ENCODE measurements at places on chromosomes 5 and 9.

GRCh38 chr5:180287404-180287803 is 4.5 kb downstream of the MAPK9 start:
- no peak for DNase-seq

GRCh38 chr9:115008536-115009270 is 78.3 kb upstream of the TNFSF8 start:
- peak; percentile 53 for DNase-seq

DNA sequence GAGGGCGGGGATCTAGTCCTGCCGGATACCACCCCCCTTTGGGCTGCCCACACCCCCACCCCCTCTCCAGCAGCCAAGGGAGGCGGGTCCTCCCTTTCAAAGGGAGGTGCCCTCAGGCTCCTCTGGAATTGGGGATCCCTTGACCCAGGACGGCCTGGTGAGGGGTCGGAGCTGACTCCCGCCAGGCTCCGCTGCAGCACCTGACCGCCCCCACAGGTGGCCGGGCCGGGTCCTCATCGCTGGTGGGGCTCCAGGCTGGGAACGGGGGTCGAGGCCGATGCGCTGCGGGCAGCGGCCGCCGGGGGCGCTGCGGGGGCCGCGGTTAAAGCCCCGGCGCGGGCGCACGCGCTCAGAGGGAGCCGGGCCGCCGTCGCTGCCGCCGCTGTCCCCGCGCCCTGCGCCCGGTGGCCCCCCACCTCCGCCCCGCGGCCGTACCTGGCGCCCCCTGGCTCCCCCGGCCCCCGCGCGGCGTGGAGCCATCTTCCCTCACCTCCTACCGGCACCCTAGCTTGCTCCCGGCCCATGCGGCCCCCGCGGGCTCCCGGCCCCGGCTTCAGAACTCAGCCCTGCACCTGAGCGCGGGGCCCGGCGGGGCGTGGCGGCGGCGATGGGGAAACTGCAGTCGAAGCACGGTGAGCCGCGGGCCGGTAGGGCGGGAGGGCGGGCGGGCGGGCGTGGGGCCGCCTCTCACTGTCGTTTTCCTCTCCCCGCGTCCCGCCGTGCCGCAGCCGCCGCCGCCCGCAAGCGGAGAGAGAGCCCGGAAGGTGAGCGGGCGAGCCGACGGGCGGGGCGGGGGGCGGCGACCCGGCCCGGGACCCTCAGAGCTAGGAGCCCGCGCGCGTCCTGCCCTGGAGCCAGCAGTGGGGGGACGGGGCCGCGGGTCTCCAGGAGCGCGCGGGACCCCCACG is at the start of gene NKD2:
Gene NKD2 (plus strand): TSS at position 352 of the 908 bp plus-strand sequence. CDS start 256 bp downstream, at position 608.
- DNase-seq: peak; percentile 25

GRCh38 chr9:120394058-120394669 is 185.8 kb downstream of the CDK5RAP2 start:
- DNase-seq: no peak

DNA sequence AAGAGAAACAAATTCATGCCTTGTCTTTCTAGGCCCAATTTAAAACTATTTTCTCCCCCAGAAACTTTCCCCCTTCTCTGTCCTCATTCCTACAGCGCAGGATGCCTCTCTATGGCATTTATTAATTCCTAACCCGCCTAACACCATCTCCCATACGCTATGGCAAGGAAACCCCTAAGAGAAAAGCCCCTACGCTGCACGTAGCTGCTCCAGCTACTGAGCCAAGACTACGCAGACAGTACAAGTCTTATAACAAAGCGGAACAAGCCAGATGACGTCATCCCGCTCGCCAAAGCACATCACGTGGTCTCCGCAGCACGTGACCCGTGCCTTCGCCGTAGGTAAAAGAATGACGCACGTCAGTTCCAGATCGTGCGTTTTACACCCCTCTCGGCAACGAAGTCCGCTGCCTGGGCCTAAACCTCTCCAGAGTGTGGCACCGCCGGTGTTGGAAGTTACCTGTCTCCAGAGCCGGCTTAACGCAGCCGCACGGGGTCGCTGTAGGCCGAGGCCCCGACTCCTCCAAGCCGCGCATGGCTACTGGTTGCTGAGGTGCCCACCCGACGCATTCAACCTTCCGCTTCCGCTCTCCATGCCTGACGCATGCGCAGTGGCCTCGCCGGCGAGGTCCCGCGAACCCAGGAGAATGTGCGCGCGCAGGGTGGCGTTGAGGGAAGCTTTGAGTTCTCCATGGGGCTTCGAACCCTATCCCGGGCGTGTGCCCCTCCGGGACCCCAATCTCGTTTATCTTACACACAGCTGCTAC is at the start of gene TRMO:
Gene TRMO (minus strand): TSS at position 542 of the 766 bp plus-strand sequence. CDS start 7 bp downstream, at position 535.
- DNase-seq: peak; percentile 98

DNA sequence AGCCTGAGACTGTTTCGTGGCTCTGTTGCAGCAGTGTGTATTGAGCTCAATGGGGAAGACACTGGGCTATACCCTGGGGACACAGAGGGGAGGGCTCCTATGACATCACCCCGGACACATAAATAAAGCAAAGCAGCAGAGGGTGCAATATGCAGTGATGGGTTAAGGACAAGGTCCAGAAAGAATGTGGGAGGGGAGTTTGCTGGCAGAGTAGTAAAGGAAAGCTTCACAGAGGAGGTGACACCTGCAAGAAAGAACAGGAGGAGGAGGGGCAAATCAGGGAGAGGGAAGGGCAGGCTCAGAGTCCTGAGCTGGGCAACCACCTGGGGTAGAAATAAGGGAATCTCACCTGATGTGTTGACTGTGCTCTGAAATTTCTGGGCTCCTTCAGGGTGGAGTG is 35.3 kb upstream of the CDKN2AIPNL start:
- DNase-seq: no peak

- DNase-seq: no peak
These were observed 43.0 kb downstream of the PSD2 start for GRCh38 chr5:139838381-139839197.

GRCh38 chr9:2354216-2354615 is 267.4 kb upstream of the VLDLR start:
- no peak for DNase-seq

DNA sequence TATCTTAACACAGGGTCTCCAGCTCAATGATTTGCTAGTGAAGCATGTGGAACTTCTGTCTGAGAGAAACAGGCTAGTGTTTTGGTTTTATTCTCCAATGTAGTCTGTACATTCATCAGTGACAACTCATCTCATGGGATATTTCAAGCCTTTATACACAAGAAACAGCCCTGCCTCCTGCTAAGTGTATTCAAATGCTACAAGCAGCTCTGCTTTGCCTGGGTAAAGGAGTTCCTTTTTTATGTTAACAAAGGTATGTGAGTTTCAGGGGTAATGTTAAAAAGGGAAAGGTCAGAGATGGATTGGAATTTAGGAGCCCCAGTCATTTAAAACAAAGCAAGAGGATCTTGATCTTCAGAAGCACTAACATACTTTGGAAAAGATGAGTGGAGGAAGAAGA is 498.7 kb downstream of the ISL1 start:
- DNase-seq: no peak

DNA sequence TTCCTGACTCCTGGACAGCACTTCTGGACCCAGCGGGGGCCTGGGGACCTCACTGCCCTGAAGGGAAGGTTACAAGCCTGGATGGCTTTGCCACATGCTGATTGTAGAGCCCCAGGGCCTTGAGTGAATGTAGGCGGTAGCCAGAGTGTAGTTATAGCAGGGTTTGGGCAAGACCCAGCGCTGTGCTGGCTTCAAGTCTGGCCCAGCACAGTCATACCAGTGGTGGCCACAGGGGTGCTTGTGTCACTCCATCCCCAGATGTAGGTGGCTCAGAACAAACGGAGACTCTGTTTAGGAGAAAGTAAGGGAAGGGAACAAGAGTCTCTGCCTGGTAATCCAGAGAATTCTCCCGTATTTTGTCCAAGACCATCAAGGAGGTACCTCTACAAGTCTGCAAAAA is 84.6 kb downstream of the STARD4 start:
- no peak for DNase-seq

DNA sequence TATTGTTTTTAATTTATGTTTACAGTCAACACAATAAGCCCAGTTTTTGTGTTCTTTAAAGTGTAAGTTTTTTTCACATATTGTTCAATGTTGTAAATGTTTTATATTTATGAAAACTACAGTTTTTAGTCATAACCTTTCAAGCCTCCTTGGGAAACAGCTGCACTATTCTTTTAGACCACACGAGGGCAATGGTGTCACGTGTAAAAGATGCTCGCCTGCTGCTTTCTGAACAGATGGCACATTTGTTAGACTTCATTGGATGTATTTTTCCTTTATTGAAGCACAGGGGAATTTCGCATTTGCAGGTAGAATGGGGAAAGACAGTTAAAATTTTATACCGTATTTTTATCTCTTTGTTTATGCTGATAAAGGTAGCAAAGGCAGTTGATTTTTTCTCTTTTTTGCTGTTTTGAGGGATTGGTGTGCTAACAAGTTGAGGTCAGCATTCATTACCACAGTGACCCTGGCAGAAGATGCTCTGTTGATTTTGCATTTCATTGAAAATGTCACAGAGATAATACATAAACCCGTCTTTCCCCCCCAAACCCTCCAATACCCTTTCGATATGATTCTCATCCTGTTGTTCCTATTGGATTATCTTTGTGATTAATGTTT is 59.0 kb downstream of the MAT2B start:
- DNase-seq: peak; percentile 63

DNA sequence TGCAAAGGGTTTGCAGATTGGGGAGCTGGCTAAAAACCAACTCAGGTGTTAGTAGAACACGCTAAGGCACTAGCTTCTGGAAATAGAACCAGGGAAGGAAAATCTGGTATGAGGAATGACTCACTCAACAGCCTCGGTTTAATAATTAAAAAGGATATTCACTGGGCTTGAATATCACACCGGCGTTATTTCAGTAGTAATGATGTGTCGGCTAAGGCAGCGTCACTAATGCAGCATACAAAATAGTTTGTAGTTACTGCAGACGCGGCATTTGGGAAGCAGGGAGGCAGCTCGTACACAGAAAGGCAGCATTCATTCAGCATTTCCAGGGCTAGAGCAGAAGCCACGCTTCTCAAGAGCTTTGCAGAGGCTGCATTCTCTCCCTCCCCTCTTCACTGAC is 1.7 kb downstream of the ADRA1B start:
- DNase-seq: no peak

DNA sequence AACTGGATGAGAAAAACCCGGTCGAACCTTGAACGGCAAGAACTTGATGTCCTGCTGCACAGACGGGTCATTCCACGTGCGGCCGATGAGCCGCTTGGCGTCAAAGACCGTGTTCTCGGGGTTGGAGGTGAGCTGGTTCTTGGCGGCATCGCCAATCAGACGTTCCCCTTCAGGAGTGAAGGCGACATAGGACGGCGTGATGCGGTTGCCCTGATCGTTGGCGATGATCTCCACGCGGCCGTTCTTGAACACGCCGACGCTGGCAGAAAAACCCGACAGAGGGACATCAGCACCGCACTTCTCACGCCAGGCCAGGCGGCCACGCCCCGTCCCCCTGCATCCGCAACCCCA is 519 bp downstream of the HSPA5 start:
- DNase-seq: peak; percentile 46

DNA sequence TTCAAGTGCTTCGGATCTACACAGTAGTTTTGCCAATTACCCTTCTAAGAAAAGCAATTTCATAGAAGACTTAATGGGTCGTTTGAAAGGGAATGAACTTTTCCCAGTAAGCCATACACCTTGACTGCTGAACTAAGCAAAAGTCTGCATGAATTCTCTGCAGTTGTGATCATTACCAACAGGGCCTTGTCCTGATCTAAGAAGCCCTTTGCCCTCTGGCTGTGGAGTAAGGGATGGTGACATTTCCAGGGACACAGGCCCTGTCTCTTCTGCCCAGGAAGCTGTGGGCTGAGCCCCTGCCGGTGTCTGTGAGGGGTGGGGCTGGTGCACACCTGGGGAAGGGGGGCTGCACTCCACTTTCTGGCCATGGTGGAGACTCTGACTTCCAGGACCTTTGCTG is 30.5 kb downstream of the ZDHHC11 start:
- no peak for DNase-seq

All from CD4-positive, alpha-beta T cell treated with Interleukin-1 beta for 1 hour (primary cell).